Neural progenitor cell (in vitro differentiated cells): ENCODE measurements at places on chromosomes 16 and 17. TPM values are rescaled to one million over a fixed set of nuclear protein-coding genes. Genes with fewer than 3 reads are reported as not detected.

Gene NAGS
- 1.8 and 2.2 TPM in 2 replicates for total RNA-seq

Gene GSG1L
- total RNA-seq, result not detected in 2 replicates

Gene DYNLRB2
- total RNA-seq, result not detected in 2 replicates

DNA sequence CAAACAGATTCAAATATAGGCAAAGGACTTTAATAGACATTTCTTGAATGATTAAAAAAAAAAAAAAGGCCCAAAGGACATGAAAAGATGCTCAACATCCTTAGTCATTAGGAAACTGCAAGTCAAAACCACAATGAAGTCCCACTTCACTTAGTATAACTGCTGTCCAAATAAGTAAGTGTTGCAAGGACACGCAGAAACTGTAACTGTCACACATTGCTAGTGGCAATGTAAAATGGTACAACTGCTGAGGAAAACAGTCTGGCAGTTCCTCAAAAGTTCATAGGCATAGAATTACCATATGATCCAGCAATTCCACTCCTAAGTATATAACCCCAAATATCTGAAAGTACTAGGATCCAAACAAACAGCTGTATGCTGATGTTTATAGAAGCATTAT is 112.7 kb downstream of the BRIP1 start:
- peaks cover 29% of the 10 kb centered on the region for H3K36me3 ChIP-seq
- H3K27me3 ChIP-seq, result no peaks in the 10 kb centered on the region
- no peak overlapping the region for H3K27ac ChIP-seq
- H3K4me3 ChIP-seq, result no peak overlapping the region

DNA sequence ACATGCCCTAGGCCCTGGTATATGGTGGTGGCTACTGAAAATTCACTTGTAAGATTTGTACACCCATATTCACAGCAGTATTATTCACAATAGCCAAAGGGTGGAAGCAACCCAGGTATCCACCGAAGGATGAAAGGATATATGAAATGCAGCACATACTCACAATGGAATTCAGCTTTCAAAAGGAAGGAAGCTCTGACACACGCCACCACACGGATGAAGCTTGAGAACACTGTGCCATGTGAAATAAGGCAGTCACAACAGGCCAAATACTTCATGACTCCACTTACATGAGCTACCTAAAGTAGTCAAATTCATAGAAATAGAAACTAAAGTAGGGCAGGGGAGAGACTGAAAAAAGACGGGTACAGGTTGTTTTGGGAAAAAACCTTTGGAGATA is 2.9 kb downstream of the XPO6 start:
- peaks cover 10% of the 10 kb centered on the region for H3K4me1 ChIP-seq
- H3K27ac ChIP-seq, result no peak overlapping the region
- no peaks in the 10 kb centered on the region for H3K36me3 ChIP-seq

DNA sequence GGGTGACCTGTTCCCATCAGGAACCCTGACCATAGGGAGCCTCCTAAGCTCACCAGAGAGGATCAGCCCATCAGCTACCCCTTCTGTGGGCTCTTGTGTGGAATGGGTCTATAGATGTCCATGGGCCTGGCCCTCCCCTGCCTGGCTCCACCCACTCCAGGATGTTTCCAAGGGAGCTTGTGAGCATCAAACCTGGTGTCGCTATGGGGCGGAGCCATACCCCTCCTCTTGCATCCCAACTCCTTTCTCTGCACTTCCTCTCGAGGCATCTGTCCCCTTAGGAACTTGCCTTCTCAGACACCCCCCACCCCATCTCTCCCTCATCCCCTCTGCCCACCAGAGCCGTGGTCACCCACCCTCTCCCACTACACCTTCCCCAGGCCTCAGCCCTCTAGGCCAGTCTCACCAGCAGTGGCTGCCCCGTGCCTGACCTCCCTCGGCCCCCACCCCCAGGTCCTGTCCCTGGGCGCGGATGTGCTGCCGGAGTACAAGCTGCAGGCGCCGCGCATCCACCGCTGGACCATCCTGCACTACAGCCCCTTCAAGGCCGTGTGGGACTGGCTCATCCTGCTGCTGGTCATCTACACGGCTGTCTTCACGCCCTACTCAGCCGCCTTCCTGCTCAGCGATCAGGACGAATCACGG is 10.4 kb downstream of the KCNH6 start:
- no peak for DNase-seq
- H3K4me3 ChIP-seq, result no peak overlapping the region
- H3K27me3 ChIP-seq, result peaks cover 18% of the 10 kb centered on the region

GRCh38 chr17:31486351-31487062 is 95.0 kb downstream of the RAB11FIP4 start:
- H3K4me1 ChIP-seq, result peaks cover 17% of the 10 kb centered on the region
- H3K27ac ChIP-seq, result no peak overlapping the region
- H3K36me3 ChIP-seq, result no peaks in the 10 kb centered on the region
- DNase-seq, result no peak
- no peak overlapping the region for H3K4me3 ChIP-seq

DNA sequence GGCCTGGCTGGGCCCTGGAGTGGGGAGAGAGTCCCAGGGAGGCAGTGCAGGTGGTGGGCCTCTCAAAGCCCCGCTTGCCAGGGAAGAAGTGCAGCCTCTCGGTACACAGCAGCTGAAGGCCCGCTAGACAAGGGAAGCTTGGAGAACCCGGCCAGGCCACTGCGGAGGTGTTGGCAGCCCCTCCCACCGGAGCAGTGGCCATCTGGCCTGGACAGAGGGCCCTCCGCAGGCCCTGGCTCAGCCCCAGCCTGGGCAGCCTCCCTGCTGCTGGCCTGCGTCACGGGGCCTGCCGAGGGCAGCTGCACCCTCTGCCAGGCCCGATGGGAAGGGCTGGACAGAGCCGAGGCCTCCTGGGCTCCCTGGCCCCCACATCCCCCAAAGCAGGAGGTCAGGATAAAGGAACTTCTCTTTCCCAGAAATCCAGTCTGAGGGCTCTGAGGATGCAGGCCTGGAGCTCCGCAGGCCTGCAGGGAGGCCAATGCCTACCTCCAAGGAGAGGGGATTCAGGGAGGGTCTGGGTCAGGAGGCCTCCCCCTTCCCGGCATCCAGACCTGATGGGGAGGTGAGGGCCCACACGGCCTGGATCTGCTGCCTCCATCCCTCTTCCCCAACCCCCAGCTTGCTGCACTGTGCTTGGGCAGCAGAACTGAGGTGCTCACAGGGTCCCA is 4.3 kb downstream of the SPPL2C start:
- H3K4me3 ChIP-seq, result no peak overlapping the region
- H3K4me1 ChIP-seq, result no peaks in the 10 kb centered on the region

DNA sequence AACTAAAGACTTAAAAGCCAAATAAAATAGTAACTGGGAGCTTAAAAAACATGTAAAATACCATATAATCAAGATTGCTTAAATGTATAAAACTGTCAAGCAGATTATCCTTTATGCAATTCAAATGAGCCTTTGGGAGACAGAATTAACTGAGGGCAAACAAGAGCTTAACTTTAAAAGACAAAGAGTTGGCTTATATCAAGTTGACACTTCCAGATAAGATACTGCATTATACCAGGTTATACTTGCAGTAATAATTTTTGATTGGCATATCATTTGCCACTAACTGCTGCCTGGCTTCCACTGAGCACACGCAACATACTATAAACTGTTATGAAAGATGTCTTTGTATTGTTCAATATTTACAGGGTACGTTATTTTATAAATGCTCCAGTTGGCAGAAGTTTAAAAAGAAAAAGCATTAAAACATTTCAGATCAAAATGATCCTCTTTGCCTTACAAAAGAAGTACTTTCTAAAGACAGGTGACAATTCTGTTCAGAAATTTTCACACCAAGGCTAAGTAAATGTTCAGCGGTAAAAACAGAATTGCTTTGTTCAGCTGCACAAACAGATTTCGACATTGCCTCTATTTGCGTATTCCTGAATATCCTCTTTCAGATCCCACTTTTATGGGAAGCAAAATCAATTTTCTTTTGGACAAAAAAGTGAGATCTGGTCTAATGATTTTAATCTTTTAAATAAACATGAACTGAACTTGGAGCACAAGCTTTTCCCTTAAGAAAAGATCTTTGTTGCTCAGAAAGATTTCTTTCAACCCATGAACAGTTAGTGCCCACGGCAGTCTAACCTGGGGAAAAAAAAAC is 50.7 kb downstream of the TOX3 start:
- no peak for DNase-seq
- no peak overlapping the region for H3K4me3 ChIP-seq
- H3K4me1 ChIP-seq, result peaks cover 81% of the 10 kb centered on the region
- no peak overlapping the region for H3K27ac ChIP-seq
- H3K36me3 ChIP-seq, result no peaks in the 10 kb centered on the region
- no peaks in the 10 kb centered on the region for H3K27me3 ChIP-seq

- no peak overlapping the region for H3K27ac ChIP-seq
- no peak overlapping the region for H3K4me3 ChIP-seq
- no peak for DNase-seq
- no peaks in the 10 kb centered on the region for H3K27me3 ChIP-seq
Observed at GRCh38 chr17:77225265-77225664, 84.5 kb downstream of the SEC14L1 start.
